AG08396 (cell line): ENCODE measurements at places on chromosomes 4 and X.

DNA sequence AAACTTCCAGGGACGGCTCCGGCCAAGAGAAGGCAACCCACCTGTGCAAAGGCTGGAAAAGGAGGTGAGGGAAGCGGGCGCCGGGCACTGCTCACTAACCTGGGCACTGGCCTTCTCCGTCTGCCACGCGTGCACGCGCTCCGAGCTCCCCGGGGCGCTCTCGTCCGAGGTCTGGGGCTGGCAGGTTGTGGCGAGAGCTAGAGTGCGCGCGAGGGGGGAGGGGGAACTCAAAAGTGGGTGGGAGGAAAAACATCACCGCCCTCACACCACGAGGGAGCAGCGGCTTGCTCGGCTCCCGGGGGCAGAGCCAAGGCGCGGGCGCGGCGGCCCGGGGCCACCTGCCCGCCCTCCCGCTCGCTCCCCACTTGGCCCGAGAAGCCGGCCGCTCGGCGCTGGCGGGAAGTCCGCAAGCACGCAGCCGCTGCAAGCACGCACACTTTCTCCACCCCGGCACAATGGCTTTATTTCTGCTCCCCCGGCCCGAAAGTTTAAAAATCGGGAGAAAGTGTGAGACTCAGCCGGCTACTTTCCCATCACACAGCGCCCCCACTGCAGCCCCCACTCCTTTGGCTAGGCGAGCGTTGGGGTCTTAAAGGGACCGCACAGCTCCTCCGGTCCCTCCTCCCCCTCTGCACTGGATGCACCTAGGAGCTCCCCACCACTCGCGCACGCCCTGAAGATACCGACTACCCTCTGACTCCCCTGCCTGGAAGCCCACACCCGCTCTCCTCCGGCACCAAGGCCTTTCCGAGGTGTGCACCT, at the start of gene CHRDL1:
Gene CHRDL1 (minus strand): TSS at position 173 of the 762 bp plus-strand sequence. CDS start 3,636 bp downstream, outside the sequence.
- DNase-seq = peak; percentile 22

DNA sequence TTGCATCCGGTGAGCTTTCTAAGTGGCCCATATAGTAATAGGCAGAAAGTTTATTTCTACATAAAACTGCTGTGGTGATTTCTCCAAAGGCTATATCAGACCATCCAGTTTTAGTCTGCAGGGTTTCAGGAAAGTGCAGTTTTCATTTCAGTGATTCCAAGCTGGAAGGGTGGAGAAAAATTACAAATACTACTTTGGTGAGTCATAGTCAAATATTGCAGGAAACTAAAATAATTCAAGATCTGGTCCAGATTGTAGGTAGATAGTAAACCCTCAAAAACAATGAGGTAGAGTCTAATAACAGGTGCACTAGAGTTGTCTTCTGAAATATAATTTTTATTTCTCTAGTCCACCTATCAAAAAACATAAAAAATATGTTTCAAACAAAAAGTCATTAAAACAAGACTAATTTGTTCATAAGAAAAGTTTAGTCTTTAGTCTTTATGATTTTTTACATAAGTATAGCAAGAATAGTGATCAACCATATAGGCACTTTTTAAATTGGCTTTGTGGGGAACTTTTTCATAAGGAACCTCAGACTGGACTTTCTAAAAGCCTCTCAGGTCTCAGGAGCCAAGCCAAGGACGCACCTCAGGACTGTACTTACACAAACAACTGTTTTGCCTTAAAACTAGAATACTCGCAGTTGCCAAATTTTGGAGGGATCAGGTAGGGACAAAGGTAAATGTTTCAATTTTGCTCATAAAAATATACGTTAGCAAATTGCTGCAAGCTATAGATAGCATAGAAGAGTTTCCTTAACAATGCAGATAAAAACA, 101.8 kb upstream of the TLR3 start:
- DNase-seq = no peak

- DNase-seq = no peak
These were observed 45.0 kb downstream of the CCDC149 start for GRCh38 chr4:24867766-24868296.

GRCh38 chr4:184292465-184292867, 74.8 kb upstream of the ENPP6 start:
- no peak for DNase-seq

- no peak for DNase-seq
These were observed 5.7 kb upstream of the FAM9C start for GRCh38 chrX:13050151-13050550.
